ENCODE measurements at places on chromosomes 1 and 21.

DNA sequence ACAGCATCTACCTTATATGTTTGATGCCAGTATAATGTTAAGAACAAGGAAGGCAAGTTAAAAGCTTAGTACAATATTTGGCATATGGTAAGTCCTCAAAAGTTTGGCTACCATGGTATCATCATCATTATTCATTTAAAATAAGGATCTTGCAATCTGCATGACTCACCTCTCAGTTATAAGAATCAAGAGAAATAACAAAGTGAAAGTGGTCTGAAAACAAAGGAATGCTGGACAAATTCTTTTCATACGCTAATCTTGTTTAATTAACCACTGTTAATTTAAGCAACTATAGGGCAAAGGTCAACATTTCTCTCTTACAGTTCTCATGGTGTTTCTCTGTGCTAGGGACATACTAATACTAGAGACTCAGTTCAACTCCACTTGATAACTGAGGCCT, 13.0 kb upstream of the CLDN19 start:
- DNase-seq, result no peak

DNA sequence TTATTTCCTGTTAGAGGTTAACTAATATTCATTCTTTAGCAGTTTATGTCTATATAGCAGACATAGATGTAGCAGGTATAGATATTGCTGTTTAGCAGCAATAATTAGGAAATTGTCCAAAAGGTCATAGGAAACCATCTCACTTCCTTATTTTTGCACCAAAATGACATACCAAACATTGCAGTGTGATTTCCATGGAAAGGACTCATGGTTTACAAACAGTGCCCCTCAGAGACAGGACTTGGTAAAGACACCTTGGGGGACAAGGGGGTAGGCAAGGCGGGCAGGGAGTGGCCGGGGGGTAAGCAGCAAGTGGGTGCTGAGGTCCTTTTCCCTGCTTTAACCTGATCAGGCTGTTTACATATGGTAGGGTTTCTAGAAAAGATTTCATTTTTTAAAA, 30.5 kb downstream of the BATF3 start:
- DNase-seq, result peak; percentile 86

DNA sequence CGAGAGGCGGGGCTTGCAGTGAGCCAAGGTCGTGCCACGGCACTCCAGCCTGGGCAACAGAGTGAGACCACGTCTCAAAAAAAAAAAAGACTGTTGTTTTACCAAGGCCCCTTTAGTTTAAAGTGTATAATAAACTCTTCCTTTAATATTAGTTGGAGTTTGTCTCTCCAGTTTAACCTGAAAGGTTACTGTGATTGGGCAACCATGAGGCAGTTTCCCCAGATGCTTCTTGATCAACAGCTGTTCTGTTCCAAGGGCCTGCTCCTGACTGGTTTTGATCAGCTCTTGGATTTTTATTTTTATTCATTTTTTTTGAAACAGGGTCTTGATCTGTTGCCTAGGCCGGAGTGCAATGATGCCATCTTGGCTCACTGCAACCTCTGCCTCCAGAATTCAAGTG, 18.1 kb upstream of the C2CD2 start:
- DNase-seq, result no peak

GRCh38 chr1:203170625-203171330, 4.8 kb downstream of the MYBPH start:
- DNase-seq, result no peak

DNA sequence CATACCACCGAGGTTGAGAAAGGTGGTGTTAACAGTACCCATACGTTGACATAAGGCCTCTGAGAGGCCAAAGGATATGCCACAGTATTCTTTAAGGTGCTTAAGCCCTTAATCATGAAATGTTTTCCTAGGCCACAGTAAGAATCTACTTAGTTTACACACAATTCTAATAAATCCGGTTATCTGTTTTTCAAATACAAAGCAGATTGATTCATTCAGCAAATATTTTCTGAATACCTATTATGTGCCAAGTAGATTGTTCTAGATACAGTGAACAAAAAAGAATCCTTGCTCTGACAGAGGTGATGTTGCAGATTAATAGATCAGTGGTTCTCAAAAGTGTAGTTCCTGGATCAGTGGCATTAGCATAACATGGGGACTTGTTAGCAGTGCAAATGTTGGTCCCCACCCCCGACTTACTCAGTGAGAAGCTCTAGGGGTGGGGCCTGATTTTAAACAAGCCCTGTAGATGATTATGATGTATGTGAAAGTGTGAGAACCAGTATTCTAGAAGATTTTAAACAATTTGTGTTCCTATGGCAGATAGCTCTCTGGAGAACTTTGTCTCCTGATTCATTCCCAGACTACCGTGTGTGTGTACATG, 61.6 kb downstream of the NFIA start:
- DNase-seq, result no peak

GRCh38 chr1:30933874-30934252, 25.3 kb upstream of the SDC3 start:
- DNase-seq, result no peak
